AG04450 (cell line): ENCODE measurements at places on chromosomes 5 and 9.

DNA sequence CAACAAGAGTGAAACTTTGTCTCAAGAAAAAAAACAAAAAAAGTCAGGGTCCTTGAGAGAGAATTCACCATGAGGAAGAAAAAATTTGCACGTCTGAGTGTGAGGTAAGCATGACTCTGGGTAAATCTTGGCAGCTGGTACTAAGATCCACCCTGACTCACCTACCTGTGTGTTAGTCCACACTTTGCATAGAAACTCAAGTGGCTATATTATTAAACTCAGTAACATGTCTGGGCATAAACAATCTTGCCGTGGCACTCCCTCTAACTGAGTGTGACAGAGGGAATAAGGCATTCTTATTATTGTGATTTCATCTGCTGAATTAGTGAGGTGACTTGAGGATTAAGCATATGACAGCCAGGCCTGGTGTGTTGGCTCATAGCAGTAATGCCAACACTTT, 259.4 kb upstream of the VLDLR start:
- no peak for DNase-seq

DNA sequence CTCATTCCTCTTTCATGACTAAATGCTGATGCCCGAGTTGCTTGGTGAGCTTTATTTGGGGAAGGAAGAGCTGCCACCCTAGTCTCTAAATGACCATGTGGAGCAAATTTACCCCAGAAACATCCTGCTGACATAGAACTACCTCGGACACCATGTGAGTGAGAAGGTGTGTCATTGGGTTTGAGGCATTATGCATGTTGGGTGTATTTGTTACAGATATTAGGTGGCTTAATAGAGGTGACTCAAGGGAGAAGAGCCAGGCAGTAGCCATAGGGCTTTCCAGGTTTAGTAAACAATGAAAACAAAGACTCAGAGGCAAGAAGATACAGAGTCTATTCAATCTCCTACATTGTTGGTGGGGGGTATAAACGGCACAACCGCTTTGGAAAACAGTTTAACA, 581.5 kb downstream of the CCDC171 start:
- no peak for DNase-seq

DNA sequence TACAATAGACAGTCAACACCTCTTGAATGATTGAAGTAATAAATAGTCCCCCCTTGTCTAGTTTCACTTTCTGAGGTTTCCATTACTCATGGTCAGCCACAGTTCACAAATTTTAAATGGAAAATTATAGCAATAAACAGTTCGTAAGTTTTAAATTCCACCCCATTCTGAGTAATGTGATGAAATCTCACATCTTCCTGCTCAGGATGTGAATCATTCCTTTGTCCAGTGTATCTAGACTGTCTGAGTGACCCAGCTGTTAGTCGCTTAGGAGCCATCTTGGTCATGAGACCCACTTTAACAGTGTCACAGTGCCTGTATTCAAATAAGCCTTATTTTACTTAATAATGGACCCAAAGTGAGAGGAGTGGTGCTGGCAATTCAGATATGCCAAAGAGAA, 311.6 kb upstream of the PRR16 start:
- peak; percentile 55 for DNase-seq

DNA sequence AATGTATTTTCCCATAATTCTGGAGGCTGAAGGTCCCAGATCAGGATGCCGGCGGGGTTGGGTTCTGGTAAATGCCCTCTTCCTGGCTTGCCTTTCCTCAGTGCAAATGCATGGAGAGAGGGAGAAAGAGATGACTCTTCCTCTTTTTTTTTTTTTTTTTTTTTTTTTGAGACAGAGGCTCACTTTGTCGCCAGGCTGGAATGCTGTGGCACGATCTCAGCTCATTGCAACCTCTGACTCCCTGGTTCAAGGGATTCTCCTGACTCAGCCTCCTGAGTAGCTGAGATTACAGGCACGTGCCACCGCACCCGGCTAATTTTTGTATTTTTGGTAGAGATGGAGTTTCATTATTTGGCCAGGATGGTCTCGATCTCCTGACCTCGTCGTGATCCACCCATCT, 300.0 kb upstream of the TAS2R1 start:
- no peak for DNase-seq

DNA sequence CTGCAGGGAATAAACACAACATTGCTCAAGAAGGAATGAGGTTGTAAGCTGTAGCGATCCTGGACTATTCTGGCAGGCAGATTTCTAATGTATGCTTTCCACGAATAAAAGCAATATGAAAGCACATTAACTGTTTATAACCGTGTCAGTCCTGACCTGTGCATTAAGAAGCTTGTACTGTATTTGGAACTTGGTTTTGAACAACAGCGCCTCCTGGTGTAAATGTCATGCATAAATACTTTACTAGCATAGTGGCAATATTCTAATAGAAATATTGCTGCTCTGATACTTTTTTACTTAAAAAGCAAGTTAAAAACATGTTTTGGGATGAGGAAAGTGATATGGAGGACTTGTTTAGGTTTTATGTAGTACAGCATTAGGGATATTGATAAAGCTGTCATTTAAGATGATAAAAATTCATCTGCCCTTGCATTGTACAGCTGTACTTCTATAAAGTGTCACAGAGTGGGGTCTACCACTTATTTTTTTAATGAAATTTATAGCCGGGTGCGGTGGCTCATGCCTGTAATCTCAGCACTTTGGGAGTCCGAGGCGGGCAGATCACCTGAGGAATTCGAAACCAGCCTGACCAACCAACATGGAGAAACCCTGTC, 70.7 kb upstream of the GNE start:
- peak; percentile 64 for DNase-seq

DNA sequence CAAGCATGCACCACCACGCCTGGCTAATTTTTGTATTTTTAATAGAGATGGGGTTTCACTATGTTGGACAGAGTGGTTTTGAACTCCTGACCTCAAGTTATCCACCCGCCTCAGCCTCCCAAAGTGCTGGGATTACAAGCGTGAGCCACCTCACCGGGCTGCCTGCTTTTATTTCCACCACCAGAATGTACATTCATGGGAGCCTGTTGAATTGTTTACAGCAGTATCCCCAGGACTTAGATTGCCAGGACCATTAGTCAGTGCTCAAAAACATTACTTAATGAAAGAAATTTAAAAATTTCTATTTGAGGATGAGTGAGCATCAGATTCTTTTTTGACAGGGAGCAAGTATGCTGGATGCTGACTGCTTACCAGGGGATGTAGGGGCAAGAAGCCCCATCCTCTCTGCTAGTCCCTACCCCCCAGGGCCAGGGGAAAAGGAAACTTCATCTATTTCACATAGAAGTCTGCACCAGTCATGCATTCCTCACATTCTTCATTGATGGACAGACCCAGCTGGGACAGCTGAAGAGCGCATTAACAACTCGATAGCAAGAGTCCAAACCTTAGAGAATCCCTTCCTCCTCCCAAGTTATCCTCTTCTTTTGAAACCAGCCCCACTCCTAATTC, 10.3 kb upstream of the RGMB start:
- DNase-seq, result peak; percentile 76

DNA sequence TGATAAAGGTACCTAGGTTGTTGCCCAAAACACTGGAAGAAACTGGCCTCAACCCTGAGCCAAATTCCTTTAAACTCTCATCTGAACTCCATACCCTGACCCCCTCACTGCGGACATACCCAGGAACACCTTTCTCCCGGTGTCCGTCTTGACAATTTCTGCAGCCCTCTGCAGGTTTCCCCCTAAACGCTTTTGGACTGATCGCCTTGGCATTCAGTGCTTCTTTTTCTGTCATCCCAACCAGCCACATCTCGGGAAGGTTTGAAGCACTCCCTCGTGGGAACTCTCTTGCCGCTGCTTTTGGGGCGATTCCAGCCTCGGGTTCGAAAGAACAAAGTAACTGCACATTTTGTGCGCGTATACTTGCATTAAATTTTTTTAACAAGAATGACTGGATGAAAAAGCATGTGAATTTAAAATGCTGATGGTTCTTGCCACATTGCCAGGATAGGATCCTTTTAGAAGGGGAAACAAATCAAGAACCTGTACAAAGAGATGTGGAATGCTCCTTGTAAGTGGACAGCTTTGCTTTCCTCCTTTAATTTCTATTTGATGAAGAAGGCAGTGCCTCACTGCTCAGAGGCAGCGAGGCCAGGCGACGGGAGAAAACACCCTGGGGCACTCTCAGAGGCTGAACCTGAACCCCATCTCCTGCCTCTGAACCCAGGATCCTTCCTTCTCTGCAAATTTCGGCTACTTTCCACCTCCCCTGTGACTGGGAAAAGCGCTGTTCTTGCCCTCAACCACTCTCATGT, 615 bp downstream of the PSMD5 start:
- no peak for DNase-seq

DNA sequence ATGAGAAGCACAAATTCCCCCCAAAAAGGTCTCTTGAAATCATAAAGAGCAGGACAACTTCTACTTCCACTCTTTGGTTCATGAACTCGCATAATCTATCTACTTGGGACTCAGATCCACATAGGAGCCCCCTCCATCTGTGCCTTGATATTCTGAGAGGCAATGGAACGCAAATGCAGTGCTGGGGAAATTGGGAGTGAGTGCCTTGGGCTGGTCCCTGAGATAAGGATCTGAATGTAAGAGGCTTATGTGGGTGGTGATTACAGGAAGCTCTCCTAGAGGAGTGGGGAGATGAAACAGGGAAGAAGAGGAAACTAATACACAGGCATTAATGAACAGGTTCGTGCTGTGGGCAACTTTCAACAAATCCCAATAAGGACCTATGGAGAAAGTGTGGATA, 285.6 kb downstream of the RASEF start:
- DNase-seq, result no peak

DNA sequence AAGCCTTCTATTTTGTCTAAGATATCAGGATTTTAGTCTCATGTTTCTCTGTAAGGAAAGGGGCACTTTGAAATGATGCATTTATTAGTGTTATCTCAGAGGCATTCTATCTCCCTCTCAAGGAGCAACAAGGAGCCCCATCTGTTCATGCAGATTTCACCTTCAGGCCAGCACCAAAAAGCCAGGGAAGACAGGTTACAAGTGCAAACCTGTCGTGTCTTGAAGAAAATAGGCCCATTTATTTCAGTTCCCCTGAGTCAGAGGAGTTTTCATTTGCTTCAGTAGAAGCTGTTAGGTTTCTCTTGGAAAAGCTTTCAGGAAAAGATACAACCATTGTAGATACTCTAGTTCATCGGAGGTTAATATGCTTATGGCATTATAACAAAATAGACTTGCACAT, 97.2 kb downstream of the SPOCK1 start:
- no peak for DNase-seq

DNA sequence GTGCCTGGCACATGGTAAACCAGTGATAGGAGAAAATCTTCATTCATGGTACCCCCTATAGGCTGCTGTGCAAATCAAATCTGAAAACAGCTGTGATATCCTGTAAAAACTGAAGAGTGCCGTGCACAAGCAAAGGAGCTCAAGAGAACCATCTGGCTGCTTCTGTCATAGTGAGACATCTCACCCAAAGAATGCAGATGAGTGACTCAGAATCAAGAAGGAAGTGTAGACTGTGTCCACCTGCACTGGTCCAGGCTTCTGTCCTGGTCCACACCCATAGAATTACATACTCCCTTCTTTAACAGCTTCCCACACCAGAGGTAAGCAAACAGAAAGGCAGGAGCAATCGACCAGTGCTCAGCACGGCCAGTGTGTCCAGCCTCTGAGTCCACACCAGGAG, 195.9 kb downstream of the ASTN2 start:
- DNase-seq, result no peak

GRCh38 chr5:78765756-78766411, 117.3 kb upstream of the LHFPL2 start:
- no peak for DNase-seq

DNA sequence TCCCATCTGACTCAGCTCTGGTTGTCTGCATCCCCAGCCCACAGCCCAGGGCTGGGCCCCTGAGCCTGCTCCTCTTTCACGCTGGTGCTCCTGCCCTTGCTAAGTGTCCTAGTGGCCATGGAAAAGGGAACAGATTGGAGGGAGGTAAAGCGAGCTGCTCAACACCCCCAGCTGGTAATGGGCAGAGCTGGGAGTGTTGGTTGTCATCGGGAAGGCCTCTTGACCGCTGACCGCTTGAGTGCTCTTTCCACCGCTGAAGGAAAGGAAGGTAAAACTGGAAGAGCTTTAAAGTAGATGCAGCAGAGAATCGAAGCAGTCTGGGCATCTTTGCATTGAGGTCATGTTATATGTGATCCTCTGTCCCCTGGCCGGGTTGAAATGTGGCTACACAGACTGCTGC, 60.2 kb downstream of the CRB2 start:
- DNase-seq, result no peak

- DNase-seq, result no peak
Observed at GRCh38 chr5:34869256-34869655, 30.3 kb downstream of the TTC23L start.

- no peak for DNase-seq
Observed at GRCh38 chr5:83450183-83450966, 21.2 kb upstream of the VCAN start.

DNA sequence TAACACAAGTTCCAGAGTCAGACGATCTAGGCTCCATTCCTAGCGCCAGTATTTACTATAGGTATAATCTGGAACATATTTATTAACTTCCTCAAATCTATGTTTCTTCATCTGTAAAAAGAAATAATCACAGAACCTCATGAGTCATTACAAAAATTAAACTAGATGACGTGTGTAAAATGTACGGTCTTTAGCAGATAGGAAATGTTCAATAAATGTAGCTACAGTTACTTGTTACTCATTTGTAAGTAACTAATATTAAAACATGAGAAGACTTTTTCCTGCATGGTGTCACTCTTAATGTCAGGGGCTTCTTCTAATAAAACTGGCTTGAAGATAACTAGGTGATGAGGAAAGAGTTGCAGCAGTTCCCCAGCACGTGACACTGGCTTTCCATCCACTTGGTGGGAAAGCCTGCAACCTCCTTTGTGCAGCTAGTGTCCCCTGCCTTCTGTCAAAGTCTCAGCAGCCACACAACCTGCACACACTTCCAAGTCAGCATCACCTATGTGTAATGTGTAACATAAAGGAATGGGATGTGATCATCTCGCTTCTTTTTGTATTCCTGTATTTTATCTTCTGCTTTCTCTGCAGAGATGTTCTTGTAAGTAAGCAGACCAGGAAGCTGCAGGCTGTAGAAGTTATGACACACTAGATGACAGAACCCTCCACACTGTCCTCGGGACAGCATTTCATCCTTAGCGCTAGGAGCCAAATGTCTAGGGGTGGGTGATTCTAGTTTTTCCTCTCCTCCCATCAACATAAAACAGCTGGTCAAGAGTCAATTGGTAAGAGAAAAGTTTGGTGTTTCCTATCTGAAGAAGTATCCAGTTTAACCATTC, 1.8 kb upstream of the JAKMIP2 start:
- no peak for DNase-seq

DNA sequence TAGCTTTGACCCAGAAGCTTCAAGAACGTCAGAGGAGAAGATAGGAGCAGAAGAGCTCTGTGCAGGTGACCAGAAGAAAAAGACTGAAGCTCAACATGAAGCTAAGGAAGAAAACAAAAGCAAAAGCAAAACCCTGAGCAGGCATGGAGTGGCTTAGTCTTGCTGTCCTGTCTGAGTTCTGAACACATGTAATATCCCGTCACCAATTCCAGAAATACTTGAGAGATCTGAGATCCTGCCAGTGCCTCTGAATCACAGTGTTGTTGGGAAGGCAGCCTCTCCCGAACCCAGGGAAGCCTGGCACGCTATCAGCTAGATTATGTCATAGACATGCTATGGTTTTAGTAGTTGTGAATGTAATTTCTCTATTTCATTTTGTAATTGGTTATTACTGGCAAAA, 235.7 kb downstream of the ICE1 start:
- no peak for DNase-seq

GRCh38 chr5:134090522-134090921, 24.0 kb upstream of the TCF7 start:
- DNase-seq, result no peak

- no peak for DNase-seq
Observed at GRCh38 chr5:53613061-53613460, 52.6 kb downstream of the NDUFS4 start.
